ENCODE measurements at places on chromosomes 4 and X.

- DNase-seq: no peak
Measured at GRCh38 chr4:126124818-126125217, 810.1 kb downstream of the FAT4 start.

DNA sequence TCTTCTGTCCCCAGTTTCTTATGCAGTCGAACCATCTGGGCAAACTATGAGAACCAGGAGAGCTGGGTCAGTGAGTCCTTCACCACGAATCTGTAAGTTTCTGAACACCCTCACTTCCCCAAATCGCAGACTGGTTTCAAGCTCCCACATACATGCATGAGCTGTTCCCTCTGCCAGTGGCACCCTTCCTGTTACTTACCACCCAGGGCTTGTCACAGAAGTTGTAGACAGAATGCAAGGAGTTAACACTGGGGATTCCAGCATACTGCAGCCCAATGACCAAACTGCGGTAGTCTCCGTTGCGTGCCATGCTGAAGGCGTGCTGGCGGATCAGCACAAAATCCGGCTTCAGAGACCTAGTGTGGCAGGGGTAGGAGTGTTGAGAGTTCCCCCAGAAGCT lies 14.6 kb downstream of the SYN1 start:
- DNase-seq: no peak

GRCh38 chr4:65416891-65417290 lies 253.4 kb downstream of the EPHA5 start:
- no peak for DNase-seq

- DNase-seq: no peak
Measured at GRCh38 chr4:56465599-56466295, 1.7 kb upstream of the SRP72 start.

DNA sequence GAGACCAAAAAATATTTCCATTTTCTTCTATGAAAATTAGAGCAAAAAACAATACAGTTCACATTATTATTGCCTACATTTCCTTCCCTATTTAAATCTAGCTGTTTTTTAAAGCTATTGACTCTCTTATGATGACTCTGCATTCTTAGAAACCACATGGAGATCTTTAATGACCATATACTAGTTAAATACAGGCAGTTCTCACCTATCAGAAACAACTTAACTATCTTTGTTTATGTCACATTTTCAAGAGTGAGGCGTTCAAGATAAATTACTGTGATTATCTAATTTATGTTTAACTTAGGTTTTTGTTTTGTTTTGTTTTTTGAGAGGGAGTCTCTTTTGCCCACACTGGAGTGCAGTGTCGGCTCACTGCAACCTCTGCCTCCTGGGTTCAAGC lies 3.0 kb downstream of the CISD2 start:
- DNase-seq: no peak

GRCh38 chrX:11460347-11460746 lies 167.1 kb downstream of the AMELX start:
- DNase-seq: no peak

DNA sequence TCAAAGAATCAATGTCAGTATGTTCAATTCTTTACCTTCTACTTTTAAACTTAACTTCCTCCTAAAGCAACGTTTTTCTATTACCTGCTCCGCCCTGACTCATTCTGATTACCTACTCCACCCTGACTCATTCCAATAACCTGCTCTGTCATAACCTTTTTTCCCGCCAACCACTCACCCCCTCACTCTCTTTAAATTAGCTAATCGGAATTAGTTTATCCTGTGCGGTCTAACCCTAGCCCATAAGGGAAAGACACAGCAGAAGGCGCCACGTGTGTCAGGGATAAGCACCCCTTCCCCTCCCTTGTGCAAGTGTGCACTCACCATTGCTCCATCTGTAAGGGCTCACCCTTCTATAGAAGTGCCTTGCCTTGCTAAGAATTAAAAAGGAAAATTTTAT lies 64.4 kb downstream of the EIF4E start:
- DNase-seq: no peak

DNA sequence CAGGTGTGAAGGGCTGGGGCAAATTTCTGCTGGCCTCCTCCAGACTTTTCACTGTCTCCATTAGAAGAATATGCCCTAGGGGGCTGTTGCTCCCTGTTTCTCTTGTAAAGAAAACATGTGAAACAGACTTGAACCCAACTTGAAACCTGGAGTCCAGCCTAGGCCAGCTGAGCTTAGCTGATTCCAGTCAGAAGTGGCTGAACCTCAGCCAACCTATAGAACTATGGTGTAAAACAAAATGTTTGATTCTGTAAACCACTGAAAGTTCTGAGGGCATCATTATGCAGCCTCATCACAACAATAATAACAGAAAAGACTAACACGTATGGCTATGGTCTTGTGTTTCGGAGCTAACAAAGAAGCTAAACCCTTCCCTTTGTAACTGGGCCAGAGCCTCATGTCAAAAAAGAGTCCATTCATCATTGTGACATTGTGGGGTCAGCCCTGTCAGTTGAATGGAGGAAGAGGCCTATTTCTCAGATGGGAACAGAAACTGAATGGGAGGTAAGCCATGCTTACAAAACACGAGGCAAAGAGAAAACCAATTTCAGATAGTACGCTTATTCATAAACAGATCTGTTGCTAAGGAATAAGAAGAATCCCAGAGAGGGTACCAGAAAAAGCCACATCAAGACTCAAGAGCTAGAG lies 34.1 kb downstream of the SETD7 start:
- no peak for DNase-seq

DNA sequence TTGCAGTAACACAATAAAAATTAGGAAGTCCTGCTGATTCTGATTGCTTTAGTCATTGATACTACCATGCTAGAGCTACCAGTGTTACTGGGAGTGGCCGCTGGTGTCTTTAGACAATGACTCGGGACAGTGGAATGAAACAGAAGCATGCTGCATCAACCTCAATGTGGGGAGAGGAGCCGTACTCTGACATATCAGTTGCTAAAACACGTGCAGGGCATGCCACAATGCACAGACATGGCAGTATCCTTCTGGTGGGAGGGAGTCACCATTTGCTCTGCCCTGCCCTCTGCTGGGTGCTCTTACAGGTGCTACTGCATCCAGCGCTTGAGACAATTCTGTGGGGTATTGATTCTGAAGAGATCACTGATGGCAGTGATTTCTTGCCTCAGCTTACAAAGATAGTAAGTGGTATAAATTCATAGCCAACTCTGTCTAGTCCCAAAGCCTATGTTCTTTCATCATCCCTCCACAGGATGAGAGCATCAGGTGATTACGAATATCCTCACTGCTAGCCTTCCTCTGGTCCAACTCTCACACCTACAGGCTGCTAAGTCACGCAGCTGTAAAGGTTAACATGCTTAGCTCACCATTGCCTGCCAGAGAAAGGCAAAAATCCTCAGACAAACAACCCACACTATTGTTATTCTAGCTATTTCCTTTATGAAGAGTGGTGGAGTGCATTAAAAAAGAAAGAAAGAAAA lies 43.7 kb downstream of the NSG1 start:
- no peak for DNase-seq

GRCh38 chrX:20595928-20596575 lies 329.3 kb upstream of the RPS6KA3 start:
- no peak for DNase-seq

DNA sequence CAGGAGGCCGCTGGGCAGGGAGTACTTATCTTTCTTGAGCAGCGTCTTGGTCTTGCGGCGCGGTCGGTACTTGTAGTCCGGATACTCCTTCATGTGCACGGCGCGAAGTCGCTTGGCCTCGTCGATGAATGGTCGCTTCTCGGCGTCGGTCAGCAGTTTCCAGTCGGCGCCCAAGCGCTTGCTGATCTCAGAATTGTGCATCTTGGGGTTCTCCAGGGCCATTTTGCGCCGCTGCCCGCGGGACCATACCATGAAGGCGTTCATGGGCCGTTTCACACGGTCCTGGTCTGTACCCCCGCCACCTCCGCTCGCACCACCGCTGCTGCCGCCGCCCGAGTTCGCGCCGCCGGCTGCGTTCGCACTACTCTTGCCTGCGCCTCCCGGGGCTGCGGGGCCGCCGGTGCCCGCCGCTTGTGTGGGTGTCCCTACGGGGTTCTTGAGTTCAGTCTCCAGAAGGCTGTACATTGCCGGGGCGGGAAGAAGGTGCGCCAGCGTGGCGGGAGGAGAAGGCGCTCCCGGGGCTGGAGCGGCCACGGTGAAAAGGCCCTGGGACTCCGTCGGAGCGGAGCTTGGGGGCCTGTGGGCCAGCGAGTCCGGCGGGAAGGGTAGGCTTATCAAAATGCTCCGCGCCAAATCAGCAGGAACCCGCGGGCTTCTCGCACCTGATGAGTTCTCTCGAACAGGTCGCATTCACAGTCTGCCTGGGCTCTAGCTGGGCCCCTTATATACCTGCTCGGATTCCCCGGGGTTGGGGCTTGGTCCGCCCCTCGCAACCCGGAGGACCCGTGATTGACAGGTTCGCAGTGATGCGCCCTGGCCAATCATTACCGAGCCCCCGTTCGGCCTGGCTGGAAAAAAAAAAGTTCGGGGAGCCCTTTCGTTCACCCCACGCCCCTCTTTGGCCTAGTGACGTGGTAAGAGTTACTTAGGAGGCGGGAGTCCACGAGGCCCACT lies at the start of gene SOX3:
Gene SOX3, minus strand, starts transcription at position 699 of the 954 bp plus-strand sequence. Its CDS starts 9 bp downstream, at position 690.
- DNase-seq: no peak

DNA sequence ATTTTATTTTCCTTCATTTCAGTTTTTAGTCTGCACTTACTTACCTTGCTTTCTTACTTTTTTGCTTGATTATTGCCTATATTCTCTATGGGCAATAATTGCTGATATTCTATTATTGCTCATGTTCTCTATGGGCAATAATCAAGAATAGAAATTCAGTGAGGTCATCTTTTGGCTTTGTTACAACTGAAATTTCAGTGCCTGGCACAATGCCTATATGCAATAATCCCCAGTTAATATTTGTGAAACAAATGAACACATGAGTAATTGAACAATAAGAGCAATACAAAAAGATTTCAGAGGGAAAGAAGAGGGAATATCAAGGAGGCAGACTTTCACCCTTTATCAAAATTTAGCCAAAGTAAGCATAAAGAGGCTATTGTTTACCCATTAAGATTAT lies 48.6 kb upstream of the ARSJ start:
- DNase-seq: no peak

DNA sequence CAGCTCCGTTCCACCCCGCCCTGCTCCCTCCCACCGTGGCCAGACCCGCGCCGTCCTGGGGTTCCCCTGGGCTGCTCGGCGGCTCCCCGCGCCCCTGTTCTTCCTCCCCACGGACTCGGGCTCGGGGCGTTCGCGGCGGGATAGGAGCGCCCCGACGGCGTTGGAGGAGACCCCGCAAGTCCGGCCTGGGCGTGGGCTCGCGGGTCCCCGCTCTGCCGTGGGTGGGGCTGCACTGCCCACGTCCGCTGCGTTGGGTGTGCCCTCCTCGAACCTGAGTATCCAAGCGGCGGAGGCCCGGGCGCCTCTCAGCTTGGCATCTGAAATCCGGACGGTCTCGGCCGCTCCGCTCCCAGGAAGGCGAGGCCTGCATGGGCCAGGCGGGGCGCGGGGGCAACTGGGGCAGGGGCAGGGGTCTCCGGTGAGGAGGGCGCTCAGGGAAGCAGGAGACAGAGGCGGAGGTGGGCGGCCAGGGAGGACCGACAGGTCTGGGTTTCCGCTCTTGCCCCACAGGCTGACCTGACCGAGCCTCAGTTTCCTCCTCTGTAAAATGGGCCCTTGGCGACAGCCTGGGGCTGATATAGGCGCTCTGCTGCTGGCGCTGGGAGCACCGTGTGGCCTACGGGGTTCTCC lies 12.0 kb upstream of the NAT8L start:
- DNase-seq: no peak

DNA sequence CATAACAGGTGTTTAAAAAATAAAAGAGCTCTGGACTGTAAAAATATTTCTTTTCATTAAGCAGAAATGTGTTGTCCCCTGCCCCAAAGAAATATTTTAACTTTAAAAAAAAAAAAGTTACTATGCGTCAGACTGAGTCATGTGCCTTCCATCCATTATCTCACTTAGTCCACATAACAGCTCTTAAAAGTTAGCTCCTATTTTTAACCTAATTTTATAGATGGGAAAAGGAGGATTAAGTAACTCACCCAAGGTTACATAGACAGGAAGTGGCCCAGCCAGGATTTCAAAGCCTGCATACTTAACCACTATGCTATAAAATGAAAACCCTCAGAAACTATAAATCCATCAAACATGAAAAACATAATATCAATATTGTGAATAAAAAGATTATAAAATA lies 97.7 kb downstream of the MANBA start:
- DNase-seq: no peak

DNA sequence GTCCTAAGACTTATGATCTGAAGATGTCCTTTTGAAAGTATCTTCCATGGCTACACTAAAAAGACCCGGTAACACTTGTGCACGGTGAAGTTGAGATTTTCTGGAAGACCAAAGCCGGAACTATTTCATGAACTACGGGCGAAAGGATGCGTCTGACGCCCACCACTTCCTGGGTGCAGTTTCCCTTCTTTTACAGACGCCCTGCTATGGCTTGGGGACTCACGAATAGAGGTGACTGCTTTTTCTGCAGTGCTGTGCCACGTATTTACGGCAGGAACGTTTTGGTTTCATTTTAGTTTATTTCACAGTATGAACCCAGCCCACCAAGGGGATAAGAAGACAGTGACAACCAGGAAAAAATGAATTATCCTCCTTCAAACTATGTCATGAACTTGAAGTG lies 180.4 kb downstream of the AFAP1 start:
- no peak for DNase-seq

All from D721Med (cell line).